ENCODE measurements at places on chromosomes 3 and 15. TPM values are rescaled to one million over a fixed set of nuclear protein-coding genes. Genes with fewer than 3 reads are reported as not detected.

CCR3 gene
- 0.67 TPM for total RNA-seq

CRTAP gene
- total RNA-seq, result 86.8 TPM

GOLGA8Q gene
- total RNA-seq, result 5.4 TPM

ABTB1 gene
- 21.0 TPM for total RNA-seq

THSD4 gene
- total RNA-seq, result 187 TPM

GABRB3 gene
- 3.8 TPM for total RNA-seq

PRTG gene
- total RNA-seq, result 1.4 TPM

NR1I2 gene
- 0.21 TPM for total RNA-seq

GPR171 gene
- not detected for total RNA-seq

FETUB gene
- 0.36 TPM for total RNA-seq
